ENCODE measurements at places on chromosomes 11 and 22.
A peak's percentile ranks its signal among the peaks of the same experiment; 100 is the strongest.

DNA sequence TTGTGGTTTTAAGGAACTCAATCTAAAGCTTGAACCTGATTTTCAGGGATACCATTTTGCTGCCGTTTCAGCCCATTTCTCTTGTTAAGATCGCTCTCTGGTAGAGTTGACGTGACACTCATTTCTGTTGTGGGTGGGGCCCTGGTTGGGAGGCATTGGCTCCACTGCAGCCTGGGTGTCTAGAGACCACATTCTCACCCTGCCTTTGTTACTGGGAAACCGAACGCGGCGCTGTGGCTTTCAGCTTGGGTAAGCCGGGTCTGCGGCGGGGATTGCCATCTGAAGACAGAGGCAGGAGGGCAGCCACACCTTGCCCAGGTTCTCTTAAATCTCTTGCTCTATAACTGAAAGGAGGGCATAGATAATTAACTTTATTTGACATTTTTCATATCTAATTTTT, 3.2 kb downstream of the EHF start:
- DNase-seq: peak; percentile 28

- no peak for DNase-seq
Measured at GRCh38 chr22:26847046-26847445, 189.7 kb downstream of the MIAT start.

GRCh38 chr22:48899523-48900326, 927.9 kb downstream of the BRD1 start:
- no peak for DNase-seq

DNA sequence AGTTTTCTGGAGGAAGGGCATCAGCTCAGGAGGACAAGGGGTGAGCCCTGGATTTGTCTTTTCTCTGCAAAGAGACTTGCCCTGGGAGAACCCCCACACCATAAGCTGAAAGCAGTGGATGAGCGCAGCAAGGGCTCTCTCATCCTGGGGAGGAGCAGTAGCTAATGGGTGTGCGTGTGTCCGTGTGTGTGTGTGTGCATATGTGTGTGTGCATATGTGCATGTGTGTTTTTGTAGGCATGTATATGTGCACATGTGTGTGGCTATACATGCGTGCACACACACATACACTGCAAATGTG, 45.3 kb downstream of the SMIM38 start:
- DNase-seq: no peak

GRCh38 chr11:100801225-100801999, 114.3 kb downstream of the ARHGAP42 start:
- DNase-seq: no peak

DNA sequence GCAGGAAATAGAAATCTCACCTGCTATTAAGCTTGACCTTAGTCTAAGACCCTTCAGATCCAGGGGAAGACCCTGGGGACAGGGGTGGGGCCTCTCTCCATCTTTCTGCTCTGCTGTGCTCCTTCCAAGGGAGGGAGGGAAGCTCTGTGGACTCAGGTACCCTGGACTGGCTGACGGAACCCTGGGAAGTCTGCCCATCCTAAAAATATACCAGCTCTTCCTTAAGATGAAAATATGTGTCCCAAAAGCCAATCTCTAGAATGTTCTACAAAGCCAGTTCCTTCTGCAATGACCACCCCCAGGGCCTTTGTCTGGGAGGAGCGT, 73.7 kb downstream of the RTL6 start:
- no peak for DNase-seq

DNA sequence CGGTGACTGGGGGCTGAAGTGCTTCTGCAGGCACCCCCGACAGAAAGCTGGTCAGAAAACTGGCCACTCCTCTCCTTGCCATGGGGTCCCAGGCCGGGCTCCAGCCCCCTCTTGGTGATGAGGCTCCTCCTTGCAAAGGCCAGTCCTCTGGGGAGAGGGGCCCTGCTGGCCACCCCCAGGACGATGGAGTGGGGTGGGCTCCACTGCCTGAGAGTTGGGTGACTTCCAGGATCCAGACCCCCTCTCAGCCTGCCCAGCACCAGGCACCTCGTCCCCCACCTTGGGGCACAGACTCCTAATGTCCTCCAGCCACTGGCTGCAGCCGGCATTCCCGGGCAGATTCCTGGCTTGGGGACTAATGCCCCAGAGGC, 441 bp upstream of the RPS6KA4 start:
- DNase-seq: no peak

DNA sequence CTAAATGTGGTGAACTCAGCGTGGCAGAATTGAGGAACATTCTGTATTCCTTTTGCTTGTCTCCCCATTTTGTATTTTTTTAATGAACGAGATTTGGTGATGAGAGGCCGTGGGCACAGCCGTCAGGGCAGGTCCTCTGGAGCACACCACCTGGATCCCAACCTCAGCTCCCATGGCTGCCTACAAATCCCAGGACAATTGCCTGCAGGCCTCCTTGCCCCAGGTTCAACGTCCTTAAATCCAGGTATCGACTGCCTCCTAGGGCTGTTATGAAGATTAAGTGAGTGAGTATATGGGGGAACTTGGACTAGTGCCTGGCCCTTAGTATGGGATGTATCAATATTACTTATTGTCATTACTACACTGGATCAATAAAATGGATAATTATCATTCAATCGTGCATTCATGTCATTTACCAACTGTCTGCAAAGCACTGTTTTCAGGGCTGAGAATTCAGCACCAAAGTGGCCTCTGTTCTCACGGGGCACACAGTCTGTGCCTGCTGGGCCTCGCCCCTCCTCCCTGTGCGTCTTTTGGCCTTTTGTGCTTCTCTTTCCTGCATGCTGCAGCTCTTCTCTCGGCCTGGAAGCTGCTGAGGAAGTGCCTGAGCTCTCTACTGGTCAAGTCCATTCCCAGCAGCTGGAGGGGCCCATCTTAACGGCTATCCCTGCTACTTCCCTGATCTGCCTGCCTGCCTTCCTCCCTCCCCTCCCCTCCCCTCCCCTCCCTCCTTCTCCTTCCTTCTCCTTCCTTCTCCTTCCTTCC, 1343.7 kb downstream of the BRD1 start:
- DNase-seq: no peak

GRCh38 chr11:123034597-123034996, 27.3 kb downstream of the HSPA8 start:
- DNase-seq: no peak

GRCh38 chr11:47340980-47341775, 11.3 kb downstream of the MYBPC3 start:
- DNase-seq: no peak

DNA sequence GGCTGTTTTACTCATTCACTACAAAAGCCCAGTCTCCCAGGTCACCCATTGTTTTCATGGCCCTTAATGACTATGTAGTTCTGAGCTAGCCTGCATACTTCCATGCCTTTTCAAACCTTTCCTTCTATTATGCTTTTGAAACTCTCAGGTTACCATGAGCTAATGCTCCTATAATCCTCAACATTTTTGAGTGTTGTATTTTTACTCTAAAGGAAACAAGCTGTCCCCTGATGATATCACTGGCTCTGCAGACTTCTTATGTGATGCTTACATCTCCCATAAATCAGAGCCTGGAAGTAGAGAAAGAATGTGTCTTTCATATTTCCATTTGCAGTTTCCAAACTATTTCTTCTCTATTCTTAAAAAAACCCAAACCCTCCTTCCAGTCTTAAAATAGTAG, 159.0 kb upstream of the RAG2 start:
- no peak for DNase-seq

- no peak for DNase-seq
Measured at GRCh38 chr11:115965767-115966504, 461.7 kb upstream of the CADM1 start.

GRCh38 chr22:22745225-22746060, 101.0 kb downstream of the GGTLC2 start:
- peak; percentile 54 for DNase-seq

- DNase-seq: peak; percentile 91
Measured at GRCh38 chr11:67583247-67584204, at the start of gene GSTP1. TSS of gene GSTP1 (plus strand) at chr11:67583812. CDS start at chr11:67583844, 32 bp downstream.

DNA sequence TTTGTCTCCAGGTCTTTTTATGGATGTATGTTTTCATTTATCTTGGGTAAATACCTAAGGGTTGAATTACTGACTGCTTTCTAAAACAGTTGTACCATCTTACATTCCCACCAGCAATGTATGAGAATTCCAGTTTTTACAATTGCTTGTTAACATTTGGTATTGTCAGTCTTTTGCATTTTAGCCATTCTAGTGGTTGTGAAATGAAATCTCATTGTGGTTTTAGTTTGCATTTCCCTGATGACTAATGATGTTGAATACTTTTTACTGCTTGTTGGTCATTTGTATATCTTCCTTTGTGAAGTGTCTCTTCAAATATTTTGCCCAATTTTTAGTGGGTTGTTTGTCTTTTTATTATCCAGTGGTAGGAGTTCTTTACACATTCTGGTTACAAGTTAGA, 92.8 kb downstream of the ARFGAP2 start:
- DNase-seq: no peak

DNA sequence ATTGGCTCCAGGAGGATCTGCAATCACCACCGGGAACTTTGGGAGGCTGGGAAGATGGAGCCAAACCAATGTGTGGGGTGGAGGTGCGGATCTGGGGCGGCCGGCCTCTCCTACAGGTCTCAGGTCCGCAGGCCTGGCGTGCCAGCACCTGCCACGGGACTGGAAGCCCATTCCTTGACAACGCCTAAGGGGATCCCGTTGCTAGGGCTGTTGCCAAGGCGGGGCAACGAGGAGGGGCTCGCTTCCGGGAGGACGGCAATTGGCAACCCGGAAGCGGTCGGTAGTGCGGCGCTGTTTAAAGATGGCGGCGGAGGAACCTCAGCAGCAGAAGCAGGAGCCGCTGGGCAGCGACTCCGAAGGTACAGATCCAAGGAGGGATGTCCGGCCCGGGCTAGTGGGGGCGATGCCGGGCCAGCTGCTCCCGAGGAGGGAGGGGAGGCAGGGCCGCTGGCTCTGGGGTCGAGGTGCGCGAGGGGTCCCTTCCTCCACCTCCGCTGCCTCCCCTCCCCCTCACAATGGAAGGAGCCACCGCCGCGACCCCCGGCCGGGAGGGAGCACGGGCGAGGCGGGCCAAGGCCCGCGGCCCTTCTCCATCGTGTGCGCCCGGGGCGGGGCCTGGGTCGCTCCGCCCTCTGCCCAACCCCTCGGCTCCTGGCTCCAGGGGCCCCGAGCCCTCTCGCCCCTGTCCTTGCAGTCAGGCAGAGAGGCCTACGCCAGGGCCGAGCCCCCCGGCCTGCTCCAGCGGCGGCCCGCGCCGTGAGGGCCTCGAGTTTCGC, at the start of gene OTUB1:
TSS of gene OTUB1 (plus strand) at position 283 of the 776 bp plus-strand sequence. CDS start at position 302, 19 bp downstream.
- DNase-seq: peak; percentile 95

Measured in GM10248 (cell line).